ENCODE measurements at places on chromosomes 1 and 21.

DNA sequence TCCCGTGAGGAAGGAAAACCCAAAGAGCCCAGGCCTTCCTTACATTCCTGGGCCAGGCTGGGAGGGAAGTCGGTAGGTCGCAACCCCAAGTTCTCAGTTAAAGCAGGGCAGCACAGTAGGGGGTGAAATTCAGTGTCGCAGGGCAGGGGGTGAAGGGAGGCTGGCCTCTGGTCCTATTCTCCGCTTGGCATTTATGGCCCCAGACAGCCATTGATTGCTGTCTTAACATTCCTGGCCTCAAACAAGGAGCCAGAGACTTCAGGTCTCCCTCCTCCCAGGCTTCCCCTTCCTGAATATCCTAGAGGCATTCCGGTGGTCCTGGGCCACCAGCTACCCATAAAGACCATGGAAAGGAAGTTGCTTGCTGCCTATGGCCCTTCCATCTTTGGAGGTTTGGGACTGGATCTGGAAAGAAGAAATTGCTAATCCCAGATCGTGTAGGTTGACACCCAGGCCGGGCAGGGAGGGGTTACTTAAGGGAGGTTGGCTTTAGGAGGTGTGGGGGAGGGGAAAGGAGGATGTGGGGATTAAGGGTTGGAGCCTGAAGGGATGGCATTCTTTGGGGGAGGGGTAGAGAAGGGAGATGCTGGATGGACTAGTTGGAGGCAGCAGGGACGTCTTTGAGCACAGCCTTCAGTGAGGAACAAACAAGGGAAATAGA, 1.7 kb downstream of the LIN28A start:
- no peak for DNase-seq

DNA sequence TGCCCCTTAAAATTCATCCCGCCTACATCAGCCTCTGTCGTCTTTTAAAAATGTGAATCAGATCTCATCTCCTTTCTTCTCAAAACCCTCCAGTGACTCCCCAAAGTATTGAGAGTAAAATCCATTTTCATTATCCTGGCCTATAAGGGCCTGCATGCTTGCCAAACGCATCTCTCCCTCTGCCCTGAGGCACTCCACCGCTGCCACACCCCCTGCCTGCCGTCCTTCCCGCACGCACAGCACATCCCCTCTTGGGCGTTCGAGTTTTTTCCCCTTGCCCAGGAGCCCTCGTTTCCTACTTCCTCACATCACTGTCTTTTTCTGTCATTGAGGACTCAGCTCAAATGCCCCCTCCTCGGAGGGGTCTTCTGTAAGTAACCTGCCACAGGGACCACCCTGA, 53.3 kb upstream of the MTR start:
- no peak for DNase-seq

DNA sequence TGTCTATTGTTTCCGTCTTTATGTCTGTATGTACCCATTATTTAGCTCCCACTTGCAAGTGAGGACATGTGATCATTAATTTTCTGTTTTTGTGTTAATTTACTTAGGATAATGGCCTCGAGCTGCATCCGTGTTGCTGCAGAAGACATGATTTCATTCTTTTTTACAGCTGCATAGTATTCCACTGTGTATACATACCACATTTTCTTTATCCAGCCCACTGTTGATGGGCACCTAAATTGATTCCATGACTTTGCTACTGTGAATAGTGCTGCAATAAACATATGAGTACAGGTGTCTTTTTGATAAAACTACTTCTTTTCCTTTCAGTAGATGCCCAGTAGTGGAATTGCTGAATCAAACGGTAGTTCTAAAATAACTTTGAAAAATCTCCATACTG, 12.7 kb upstream of the SLAMF1 start:
- no peak for DNase-seq

- DNase-seq, result no peak
These were observed 22.9 kb downstream of the PRDM2 start for GRCh38 chr1:13722808-13723360.

DNA sequence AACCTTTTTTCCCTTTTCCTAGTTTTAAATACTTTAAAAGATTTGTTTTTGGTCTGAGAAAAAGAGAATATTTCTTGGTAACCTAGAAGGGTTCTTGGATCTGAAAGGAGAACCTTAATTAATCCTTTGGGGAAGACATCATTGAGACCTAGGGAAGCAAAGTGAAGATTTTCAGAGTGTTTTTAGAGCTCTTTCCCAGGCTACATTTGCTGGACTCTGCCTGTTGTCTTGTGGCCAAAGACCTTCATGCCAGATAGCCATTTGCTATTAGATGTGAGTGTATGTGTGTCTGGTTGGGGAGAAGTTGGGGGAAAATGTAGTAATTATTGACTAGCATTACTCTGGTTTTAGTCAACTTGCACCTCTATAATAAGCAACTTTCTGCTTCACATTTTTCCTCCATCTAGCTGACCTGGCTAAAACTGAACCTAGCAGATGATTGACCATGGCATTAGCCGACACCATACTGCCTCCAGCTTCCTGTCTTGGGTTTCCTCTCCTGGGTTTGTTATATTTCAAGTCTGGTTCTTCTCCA, 239.1 kb downstream of the USP25 start:
- DNase-seq, result no peak

- no peak for DNase-seq
These were observed 32.9 kb upstream of the ATP2B4 start for GRCh38 chr1:203593723-203594122.

- DNase-seq, result no peak
These were observed 1266.9 kb upstream of the ADGRL2 start for GRCh38 chr1:80533775-80534334.

- no peak for DNase-seq
These were observed 3.2 kb downstream of the ATP1B1 start for GRCh38 chr1:169109561-169110134.

DNA sequence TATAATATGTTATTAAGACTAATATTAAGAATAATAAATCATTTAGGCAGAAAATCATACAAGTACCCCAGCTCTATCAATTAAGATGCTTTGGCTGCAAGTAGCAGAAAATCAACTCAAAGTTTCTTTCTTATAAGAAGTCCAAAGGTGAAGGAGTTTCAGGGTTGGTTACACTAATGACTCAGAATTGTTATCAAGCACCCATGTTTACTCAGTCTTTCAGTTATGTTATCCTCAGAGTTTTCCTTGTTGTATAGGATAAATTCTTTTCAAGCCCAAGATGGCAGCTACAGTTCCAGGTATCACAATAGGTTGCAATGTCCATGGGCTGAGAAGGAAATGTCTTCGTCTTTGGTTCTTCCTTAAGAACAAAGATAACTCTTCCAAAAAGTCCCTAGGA, 163.6 kb downstream of the TNFSF18 start:
- DNase-seq, result no peak

- DNase-seq, result no peak
These were observed 64.8 kb downstream of the HIVEP3 start for GRCh38 chr1:41853907-41854306.

GRCh38 chr1:73813236-73813635, 384.7 kb downstream of the LRRIQ3 start:
- DNase-seq, result no peak

DNA sequence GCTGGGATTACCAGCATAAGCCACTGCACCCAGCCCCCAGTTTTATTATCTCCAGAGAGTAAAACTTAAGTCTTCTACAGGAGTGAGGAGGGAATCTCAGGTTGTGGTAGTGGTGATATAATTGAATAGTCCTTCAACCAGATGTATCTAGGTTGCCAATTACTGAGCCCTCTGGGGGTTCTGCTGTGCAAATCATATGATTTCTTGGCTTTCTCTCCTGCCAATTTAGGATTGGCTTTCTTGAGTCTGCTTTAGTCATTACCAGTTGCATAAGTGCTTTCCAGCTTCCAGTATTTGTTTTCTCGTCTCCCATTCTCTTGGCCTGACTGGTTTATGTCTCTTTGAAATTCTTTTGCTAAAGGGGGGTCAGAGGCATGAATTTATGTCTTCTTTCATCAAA, 11.1 kb downstream of the CPT2 start:
- no peak for DNase-seq

- DNase-seq, result no peak
These were observed 72.3 kb upstream of the COL11A1 start for GRCh38 chr1:103180660-103181059.

DNA sequence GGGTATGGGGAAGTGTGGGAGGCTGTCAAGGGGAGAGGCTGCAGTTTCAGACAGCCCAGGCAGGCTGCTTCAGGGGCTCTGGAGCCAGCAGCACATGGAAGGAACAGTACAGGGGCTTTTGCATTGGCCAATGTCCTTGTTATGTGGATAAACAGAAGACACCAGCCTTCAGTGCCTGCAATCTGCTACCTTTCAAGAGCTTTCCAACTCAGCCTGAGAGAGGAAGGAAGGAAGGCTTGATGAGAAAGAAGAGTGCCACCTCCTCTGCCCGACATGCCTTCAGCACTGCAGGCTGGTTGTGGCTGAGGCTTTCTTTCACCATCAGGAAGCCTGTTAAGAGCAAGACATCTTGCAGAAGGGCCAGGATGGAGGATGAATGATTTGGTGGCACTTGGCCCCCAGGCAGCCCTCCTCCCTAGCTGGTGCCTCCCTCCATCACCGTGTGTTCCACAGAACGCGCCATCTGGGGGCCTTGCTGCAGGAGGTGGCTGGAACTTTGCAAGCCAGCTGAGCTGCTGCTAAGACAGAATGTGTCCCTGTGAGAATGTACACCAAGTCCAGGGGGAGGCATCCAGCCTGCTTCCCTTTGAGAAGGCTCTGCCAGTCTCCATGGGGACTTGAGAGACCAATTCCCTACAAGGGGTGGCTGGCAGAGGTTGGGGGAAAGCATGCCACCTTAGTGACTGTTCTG, 372.4 kb upstream of the PROX1 start:
- DNase-seq, result no peak

DNA sequence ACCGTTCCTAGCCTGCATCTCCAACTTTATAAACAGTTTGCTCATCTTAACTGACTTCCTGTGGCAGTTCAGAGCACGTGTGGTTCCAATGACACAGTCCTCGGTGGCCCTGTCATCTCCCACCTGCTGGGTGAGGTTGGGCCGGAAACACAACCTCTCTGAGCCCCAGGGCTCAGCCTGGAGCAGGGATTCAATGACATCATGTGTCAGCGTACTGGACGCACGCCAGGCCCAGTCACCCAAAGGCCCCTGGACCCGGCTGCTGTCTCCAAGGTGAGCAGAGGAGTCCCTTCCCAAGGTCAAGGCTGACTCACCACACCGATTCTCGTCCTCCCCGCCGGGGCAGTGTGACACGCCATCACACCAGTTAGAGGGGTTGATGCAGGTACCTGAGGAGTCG, 19.9 kb downstream of the TMPRSS2 start:
- DNase-seq, result no peak

DNA sequence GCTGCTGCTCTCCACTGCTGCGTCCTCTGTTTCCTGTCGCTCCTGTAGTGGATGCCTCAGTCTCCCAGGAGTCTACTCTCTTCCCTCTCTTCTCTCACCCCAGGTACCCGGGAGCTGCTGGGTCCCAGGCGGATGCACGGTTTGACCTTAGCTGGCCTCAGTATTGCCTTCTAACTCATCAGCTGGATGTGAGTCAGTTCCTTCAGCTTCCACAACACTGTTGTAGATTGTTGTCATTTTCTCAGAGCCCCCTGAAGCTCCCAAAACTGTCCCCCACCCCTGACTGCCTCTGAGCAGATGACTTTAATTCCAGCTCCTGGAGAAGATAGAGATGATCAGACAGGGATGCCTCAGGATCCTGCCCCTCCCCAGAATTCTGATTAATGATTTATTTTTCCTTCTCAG, 7.2 kb downstream of the CNIH3 start:
- no peak for DNase-seq

DNA sequence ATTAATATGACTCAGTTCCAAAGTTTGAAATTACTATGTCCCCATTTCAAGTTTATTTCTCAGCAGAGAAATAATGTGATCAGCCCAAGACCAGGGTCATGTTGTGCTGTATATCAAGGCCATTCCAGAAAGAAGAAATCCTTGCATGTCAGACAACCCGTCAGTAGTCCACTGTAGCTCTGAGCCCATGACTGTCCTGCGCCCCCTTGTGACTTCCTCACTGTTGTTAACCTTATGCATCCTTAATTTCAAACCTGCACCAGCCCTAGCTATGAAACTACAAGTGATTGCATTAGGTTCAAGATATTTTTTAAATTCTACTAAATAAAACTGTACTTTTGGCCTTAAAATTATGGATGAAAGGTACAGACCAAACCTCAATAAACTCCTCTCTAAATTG, 133.0 kb downstream of the LRRC7 start:
- DNase-seq, result no peak

DNA sequence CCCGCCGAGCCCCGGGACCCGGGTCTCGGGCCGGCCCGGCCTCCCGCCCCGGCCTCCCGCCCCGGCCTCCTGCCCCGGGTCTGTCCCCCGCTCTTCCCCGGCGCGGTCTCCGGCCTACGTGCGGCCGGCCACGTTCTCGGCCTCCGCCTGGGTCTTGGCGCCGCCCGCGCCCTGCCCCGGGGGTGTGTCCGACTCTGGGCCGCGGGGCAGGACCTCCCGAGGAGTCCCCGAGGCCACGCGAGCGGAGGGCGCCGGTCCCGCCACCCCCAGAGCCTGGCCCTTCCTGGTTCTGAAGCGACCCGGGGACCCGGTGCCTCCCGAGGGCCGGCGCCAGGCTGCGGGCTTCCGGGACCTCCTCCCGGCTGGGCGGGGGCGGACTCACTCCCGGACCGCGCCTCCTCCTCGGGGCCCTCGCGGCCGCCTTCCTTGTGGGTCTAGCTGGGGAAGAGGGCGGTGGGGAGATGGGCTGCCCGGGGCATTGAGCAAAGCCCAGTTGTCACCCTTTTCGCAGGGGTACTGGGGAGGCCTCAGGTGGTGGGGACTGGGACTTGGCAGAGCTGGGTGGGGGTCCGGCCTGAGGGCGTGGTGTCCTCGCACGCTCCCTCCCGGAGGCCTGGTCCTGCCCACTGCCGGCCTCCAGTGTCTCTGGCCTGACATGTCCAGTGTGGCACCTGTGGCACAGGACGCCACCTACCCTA, 558 bp downstream of the PFKL start:
- peak; percentile 90 for DNase-seq

- no peak for DNase-seq
These were observed 22.2 kb downstream of the SLC2A1 start for GRCh38 chr1:42936309-42937078.

- DNase-seq, result no peak
These were observed 123.7 kb upstream of the COP1 start for GRCh38 chr1:176330782-176331181.

DNA sequence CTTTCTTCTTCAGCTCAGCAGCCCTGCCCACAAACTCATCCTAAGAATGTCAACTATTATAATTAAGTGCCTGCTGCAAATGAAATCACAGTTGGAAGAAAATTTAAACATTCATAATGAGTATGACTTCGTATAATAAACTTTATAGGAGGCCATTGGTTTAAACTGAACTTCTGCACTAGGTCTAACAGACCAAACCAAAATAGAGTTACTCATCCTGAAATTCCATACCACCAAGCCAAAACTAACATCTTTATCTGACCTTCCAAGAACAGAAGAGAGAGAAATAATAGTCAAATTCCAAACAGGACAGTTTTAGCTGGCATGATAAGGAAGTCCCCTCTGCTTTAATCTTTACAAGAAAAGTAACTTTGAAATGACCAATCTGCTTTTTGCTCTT, 472.4 kb upstream of the PRMT6 start:
- DNase-seq, result no peak

Data from Right ventricle myocardium inferior (tissue), 1 donor.